ENCODE measurements at places on chromosomes 16 and 17.

DNA sequence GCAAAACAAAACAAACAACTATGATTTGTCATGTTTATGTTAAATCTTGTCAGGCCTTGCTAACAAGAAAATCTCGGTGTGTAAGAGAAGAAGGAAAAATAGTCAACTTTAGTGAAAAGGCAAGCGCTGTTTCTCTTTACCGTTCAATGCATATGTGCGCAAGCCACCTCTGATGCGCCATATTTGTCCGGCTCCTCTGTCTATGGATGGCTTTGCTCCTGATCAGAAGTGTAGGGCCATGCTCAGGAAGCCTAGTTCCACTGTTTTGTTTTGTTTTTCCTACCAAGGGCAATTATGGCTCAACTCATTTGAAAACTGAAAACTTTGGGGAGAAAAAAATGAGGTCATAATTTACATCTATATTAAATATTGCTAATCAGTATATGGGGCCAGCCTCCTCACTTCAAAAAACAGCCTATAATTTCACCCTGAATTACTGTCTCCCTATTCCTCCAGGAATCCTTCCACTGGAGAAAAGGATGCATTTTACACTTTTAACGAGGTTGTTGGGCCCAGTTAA lies 4.5 kb downstream of the MAF start:
- DNase-seq = no peak

DNA sequence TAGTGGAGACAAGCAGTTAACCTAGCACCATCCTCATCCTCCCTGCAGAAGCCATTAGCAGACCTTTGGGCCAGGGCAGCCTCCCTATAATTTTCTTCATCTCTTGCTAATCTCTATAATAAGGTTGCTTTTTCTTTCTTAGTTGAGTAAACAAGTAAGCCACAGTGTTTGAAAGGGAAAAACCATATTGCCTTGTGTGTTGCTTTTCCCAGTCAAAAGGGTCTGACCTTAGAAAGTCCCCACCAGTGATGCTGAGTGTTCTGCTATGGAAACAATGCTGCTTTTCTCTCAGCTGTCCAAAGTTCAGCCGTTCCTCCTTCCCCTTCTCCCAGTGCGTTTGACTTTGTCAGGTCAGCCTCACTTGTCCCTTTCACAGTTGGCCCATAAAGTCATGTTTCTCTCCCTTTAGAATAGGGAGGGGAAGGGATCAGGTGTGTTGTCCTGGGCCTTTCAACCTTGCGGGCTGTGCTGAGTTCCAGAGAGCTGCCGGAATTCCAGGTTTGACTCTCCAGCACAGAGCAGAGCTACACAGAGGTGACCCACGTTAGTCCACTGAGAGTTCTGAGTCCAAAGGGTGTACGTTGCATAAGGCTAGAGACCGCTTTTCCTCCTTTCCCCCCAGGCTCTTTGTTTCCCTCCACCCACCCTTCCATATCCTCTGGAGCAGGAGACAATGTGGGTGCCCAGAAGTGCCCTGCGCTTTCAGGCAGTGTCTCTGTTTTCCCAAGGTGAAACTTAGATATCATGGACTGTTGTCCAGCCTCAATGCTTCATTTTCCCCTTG lies 15.9 kb upstream of the CLEC18C start:
- no peak for DNase-seq

DNA sequence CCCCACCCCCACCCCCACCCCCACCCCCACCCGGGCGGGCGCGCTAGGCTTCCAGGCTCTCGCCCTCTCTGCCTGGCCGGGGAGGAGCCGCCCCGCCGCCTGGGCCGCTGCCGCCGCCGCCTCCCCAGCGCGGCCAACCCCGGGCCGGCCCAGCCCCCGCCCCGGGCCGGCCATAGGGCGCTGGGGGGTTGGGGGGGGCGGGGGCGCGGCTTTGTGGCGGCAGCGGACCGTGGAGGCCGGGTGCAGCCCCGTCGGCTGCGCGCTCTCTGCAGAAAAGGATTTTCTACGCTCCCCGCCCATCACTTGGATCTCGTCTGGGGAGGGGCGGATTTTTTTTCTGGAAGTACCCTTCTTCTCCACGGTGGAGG lies 230.9 kb downstream of the MRTFB start:
- DNase-seq = no peak

DNA sequence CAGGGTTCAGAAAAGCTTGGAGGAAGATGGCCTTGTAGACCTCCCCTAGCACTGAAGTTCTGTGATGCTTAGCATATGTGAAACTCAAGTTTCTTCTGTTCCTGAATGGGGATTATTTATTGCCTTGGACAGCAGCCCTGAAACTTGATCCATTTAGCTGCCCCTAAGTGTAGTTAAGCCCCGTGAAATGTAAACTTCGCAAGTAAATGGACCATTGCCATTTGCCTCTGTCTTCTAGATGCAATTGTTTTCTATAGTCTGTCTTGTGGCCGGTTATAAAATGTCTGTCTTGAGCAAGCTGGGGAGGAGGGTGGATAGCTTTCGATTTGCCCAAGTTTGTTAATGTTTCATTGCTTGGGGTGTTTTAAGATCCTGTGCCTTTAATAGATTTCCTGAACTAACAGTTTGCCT lies 261.8 kb downstream of the CDH13 start:
- DNase-seq = no peak

GRCh38 chr17:1920948-1921351 lies 91.1 kb downstream of the RPA1 start:
- no peak for DNase-seq

GRCh38 chr16:27265982-27266381 lies 2.6 kb downstream of the NSMCE1 start:
- DNase-seq = no peak

DNA sequence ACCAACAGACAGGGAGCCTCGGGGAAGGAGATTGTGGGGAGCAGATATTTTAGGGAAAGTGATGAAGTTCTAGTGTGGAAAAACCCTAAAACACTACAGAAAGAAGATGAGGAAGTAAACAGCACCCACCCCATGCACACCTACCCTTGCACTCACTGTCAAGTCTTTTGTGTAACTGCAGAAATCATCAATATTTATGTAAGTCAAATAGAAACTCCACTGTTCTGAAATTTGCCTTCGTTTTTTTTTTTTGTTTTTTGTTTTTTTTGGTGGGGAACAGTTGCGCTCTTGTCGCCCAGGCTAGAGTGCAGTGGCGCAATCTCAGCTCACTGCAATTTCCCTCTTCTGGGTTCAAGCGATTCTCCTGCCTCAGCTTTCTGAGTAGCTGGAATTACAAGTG lies 273.4 kb downstream of the CPPED1 start:
- no peak for DNase-seq

DNA sequence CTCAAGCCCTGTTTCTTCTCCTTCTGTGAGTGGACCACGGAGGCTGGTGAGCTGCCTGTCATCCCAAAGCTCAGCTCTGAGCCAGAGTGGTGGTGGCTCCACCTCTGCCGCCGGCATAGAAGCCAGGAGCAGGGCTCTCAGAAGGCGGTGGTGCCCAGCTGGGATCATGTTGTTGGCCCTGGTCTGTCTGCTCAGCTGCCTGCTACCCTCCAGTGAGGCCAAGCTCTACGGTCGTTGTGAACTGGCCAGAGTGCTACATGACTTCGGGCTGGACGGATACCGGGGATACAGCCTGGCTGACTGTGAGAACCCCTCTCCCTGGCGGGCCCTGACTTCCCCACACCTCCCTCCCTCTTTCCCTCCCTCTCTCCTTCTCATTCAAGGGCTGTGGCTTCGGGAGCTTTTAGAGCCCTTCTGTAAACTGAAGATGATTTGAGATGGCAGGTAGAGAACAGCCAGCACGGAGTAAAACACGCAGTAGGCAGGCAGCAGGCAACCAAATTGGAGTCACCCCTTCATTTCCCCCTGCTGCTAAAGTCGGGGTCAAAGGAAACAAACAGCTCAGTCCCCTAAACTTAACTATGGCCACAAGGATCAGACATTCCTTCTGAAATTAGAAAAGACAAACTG lies 3.9 kb downstream of the SPACA3 start:
- no peak for DNase-seq

DNA sequence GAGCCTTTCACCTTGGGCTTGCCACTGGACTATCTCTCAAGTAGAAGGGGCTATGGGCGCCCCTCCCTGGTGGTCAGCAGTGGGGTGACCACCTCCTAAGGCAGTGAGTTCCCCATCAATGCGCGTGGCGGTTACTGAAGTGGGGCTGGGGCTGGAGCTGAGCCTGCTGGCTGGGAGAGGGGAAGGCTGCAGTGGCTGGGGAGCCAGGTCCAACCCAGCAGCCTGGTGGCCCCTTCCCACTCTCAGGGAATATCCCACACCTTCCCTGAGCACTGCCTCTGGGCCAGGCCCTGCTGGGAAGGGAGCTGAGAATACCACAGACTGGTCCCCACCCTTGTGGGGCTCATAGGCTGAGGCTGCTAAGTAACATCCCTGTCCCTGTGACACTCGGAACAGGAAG lies 19.8 kb upstream of the MPRIP start:
- no peak for DNase-seq

DNA sequence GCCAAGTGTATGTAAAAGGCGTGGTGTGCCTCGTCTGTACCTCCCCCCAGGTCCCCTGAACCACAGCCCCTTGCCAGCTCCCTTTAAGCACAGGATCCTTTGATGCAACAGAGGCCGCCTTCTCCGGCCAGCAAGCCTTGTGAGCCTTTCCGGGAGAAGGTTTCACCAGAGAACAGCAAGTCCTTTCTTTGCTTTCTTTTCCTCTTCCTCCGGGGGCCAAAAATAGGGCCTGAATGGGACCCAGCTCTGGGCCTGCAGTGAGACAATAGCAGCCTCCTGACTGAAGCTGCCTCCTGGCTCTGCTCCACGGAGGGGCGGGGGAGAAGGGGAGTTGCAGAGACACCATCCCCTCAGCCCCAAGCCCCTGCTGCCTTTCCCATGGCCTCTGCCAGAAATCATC lies 9.0 kb downstream of the ADGRG1 start:
- no peak for DNase-seq

DNA sequence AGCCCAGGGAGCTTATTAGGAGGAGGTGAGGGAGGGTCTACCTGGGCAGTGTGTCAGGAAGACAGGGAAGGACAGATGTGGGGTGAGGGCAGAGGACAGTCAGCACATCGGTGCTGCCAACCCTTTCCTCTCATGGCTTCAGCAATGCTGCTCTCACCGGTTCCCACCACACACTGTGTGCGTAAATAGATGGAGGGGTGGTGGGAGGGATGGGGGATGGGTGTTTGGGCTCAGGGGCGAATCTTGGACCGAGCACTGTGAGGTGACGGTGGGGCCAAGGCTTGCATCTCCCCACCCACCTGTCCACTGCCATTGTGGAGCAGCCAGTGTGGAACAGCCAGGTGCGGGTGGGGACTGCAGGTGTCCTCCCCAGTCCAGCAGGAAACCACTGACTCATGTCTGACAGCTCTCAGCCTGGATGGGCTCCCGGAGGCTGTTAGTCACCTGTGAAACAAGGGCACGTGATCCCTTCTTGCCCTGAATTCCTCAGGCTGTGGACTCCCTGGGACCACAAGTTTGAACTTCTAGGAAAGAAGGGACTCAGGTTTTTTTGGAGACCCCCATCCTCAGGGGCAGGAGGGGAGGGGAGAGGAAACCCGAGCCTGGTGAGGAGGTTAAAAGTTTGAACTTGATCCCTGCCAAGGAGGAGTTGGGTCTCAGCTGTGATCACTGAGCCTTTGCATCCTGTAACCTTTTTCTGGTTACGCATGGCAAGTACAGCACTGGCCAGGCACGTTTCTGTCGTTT lies 42.7 kb upstream of the SMPD3 start:
- no peak for DNase-seq

DNA sequence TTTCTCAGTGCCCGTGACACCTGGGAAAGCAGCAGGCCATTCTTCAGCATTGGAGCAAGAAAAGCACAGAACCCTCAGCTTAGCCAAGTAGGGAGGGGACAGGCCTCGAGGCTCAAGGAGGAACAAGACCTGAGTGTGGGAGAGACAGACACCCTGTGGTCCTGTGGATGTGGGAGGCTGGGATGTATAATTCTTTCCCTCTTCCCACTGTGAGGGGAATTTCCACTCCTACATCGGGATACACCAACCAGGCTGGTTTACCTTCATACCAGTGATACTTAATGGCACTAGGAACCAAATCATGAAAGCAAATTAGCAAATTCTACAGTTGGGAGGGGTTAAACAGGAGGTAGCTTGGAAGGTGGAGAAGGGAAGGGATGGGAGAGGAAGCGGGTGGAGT lies 41.7 kb downstream of the LYRM1 start:
- DNase-seq = no peak

GRCh38 chr16:58034128-58034685 lies 8.7 kb downstream of the MMP15 start:
- no peak for DNase-seq

DNA sequence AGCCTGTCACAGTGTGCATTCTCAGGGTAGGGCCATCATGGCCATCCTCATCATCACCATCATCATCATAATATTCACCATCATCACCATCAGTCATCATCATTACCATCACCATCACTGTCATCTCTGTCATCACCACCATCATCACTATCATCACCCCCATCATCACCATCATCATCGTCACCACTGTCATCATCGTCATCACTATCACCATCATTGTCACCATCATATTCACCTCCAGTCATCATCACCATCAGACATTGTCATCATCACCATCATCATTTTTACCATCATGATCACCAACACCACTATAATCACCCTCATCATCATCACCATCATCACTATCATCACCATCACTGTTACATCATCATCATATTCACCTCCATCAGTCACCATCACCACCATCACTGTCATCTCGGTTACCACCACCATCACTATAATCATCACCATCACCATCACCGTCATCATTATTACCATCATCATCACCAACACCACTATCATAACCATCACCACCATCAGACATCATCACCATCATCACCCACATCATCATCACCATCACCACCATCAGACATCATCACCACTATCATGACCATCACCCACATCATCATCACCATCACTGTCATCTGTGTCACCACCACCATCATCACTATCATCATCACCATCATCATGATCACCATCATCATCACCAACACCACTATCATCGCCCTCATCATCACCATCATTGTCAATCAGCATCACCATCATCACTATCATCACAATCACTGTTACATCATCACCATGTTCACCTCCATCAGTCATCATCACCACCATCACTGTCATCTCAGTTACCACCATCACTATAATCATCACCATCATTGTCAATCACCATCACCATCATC lies 8.5 kb downstream of the RPH3AL start:
- no peak for DNase-seq

GRCh38 chr17:40945414-40945813 lies 8.0 kb upstream of the KRT23 start:
- DNase-seq = no peak

DNA sequence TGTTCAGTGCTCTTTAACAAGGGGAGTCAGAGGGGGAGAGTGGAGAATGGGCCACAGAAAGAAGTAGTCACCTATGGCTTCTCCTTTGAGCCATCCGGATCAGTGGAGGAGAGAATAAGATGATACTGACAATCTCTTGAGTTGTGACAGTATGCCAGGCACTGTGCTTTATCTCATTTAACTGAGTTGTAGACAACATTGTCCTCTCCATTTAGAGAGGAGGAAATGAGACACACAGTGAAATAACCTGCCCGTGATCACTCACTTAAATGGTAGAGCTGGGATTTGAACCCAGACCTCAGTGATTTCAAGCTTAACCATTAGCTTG lies 17.8 kb upstream of the EEF2K start:
- no peak for DNase-seq

GRCh38 chr17:38942696-38943334 lies 17.4 kb downstream of the LASP1NB start:
- no peak for DNase-seq

- no peak for DNase-seq
These were observed 278.8 kb downstream of the HS3ST3B1 start for GRCh38 chr17:14579716-14580115.

GRCh38 chr16:85157813-85158742 lies 45.8 kb upstream of the CIBAR2 start:
- no peak for DNase-seq
